Stomach (tissue), 19 donors: ENCODE measurements at places on chromosomes 3 and 15. TPM values are rescaled to one million over a fixed set of nuclear protein-coding genes. Genes with fewer than 3 reads are reported as not detected.

DNA sequence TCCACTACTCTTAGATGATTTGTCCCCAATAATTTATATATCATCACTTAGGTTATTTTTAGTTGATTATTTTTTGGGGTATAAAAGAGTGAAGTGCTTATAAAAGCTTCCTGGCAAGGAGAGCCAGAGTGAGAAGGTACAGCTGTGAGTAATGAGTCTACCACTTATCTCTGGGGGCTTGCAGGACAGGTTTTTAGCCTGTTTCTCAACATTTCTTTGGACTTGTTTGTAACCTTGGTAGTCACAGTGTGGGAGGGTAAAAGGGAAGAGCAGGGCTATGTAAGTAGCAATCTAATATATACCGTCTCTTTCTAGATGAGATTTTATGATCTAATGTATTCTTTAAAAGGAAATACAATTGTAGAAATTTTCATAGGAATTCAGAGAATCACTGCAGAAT, 321.3 kb upstream of the GOLIM4 start:
- no peaks in the 10 kb centered on the region for H3K36me3 ChIP-seq
- peak; percentile 74 for DNase-seq
- H3K27me3 ChIP-seq: no peaks in the 10 kb centered on the region
- no peak overlapping the region for H3K27ac ChIP-seq
- H3K4me1 ChIP-seq: no peaks in the 10 kb centered on the region

DNA sequence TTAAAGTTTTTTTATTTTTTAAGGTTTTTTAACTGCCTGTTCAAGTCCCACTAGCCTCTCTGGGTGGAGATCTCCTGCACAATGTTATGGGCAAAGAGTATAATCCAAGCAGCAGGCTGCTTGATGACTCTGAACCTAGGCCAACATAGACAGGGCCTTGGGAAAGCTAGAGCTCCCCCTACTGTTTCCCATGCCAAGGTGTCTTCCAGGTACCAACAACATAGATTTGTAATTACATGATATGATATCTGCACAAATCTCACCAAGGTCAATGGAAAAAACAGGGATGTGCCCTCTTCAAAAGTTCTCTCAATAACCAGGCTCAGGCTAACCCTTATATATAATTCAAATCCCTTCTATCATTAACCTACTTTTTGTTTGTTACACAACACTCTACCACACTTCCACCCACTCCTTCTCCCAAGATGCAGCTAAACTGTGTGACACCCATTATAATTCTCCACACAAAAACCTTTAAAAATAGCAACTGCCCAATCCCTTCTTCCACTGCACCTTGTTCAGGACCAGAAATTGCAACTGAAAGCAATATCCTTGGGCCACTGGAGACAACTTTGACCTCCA, 43.8 kb downstream of the RBM15B start:
- peak; percentile 75 for DNase-seq
- H3K27ac ChIP-seq: no peak overlapping the region
- peaks cover 87% of the 10 kb centered on the region for H3K36me3 ChIP-seq
- no peak overlapping the region for H3K4me3 ChIP-seq
- H3K27me3 ChIP-seq: no peaks in the 10 kb centered on the region
- no peaks in the 10 kb centered on the region for H3K4me1 ChIP-seq

GRCh38 chr3:187490366-187490765, 122.2 kb downstream of the RTP4 start:
- H3K4me1 ChIP-seq: no peaks in the 10 kb centered on the region
- H3K4me3 ChIP-seq: no peak overlapping the region
- H3K27me3 ChIP-seq: no peaks in the 10 kb centered on the region
- DNase-seq: no peak

GRCh38 chr3:134143828-134144401, 106.7 kb downstream of the RYK start:
- no peak for DNase-seq
- no peaks in the 10 kb centered on the region for H3K27me3 ChIP-seq
- H3K27ac ChIP-seq: no peak overlapping the region
- peaks cover 4% of the 10 kb centered on the region for H3K36me3 ChIP-seq
- no peaks in the 10 kb centered on the region for H3K4me1 ChIP-seq

DNA sequence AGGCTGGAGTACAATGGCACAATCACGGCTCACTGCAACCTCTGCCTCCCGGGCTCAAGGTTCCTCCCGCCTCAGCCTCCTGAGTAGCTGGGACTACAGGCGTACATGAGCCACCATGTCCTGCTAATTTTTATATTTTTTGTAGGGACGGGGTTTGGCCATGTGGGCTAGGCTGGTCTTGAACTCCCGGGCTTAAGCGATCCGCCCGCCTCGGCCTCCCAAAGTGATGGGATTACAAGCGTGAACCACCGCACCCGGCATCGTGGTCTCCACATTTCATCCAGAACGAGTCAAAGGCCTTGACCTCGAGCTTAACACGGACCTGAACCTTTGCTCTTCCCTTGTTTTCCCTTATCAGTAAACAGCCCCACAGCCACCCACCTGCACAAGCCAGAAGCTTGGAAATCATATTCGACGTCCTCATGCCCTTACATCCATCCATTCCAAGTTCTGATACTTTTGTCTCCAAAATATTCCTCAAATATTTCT, 1.4 kb upstream of the PTPN23 start:
- H3K4me3 ChIP-seq: peak overlapping the region; percentile 83
- no peaks in the 10 kb centered on the region for H3K36me3 ChIP-seq
- peak overlapping the region; percentile 95 for H3K27ac ChIP-seq
- DNase-seq: no peak

DNA sequence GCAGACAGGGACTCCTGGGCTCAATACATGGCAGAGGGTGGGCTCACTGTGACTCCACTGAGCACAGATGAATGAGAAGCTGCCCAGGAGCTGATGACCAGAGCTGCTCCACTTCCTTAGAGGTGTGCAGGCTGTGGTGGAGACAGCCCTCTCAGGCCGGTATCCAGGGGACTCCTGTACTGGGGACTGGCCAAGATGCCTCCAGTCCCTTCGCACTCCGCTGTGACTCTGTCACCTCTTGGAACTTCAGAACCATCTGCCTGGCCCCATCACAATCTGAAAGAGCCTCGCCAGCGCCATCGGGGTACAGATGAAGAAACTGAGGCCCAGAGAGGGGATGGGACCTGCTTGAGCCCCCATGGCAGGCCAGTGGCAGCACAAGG, 111.2 kb downstream of the ETFA start:
- H3K4me3 ChIP-seq: no peak overlapping the region
- H3K27me3 ChIP-seq: no peaks in the 10 kb centered on the region
- H3K4me1 ChIP-seq: peaks cover 54% of the 10 kb centered on the region
- H3K27ac ChIP-seq: no peak overlapping the region

DNA sequence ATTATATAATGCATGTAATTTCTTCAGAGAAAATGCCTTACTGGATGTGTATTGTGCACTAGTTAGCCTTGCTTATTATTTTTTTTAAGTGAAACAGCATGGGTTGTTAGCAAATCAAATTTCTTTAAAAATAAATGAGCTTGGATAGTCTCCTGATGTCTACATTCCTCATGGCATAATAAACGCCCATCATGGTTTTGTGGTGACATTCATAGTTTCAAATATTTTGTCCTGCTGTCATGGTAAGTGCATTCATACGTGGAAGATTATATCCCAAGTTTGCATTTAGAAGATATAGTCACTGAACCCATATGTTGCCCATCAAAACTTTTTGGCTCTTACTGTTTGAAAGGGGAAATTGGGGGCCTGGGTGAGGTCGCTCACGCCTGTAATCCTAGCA, 130.7 kb downstream of the ALCAM start:
- H3K27ac ChIP-seq: no peak overlapping the region
- H3K4me1 ChIP-seq: peaks cover 5% of the 10 kb centered on the region
- DNase-seq: no peak
- H3K27me3 ChIP-seq: no peaks in the 10 kb centered on the region
- H3K4me3 ChIP-seq: no peak overlapping the region
- no peaks in the 10 kb centered on the region for H3K36me3 ChIP-seq

GRCh38 chr15:42092398-42093318, 1.7 kb downstream of the PLA2G4D start:
- DNase-seq: no peak
- no peaks in the 10 kb centered on the region for H3K36me3 ChIP-seq
- H3K4me3 ChIP-seq: no peak overlapping the region
- H3K27ac ChIP-seq: no peak overlapping the region

CHRNA5 gene
- polyA plus RNA-seq: 1.1 TPM

NRROS gene
- polyA plus RNA-seq: 0.85 TPM

DUOX1 gene
- 62.6 TPM for polyA plus RNA-seq

CCNB2 gene
- 12.1 TPM for polyA plus RNA-seq
